ENCODE measurements at places on chromosomes 16 and 17. TPM values are rescaled to one million over a fixed set of nuclear protein-coding genes. Genes with fewer than 3 reads are reported as not detected.

- H3K27ac ChIP-seq: no peak overlapping the region
- DNase-seq: no peak
- no peaks in the 10 kb centered on the region for H3K27me3 ChIP-seq
- no peaks in the 10 kb centered on the region for H3K36me3 ChIP-seq
- H3K4me1 ChIP-seq: no peaks in the 10 kb centered on the region
- H3K4me3 ChIP-seq: no peak overlapping the region
These were observed 48.0 kb upstream of the RBFOX3 start for GRCh38 chr17:79658811-79659207.

DNA sequence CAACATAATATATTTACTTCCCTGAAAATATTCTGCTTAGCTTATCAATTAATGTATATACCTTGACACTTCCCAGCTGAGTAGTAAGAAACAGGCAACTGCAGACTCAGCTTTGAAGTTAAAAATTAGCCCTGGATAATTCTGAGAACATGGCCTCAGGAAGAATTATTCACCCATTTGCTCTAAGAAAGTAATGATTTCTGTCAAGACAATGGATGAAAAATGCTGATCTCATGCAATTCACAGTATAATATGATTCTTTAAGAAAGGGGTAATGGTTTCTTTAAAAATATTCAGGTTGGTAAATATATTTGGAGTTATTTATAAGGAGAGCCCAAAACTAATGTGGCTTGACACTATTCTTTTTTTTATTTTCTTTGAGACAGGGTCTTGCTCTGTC is 88.8 kb downstream of the CACNG1 start:
- H3K36me3 ChIP-seq: peaks cover 39% of the 10 kb centered on the region
- no peak overlapping the region for H3K4me3 ChIP-seq
- no peaks in the 10 kb centered on the region for H3K27me3 ChIP-seq
- DNase-seq: no peak
- H3K4me1 ChIP-seq: no peaks in the 10 kb centered on the region

CRYM gene
- 10.9 TPM for total RNA-seq

- peak overlapping the region; percentile 49 for H3K27ac ChIP-seq
- H3K4me1 ChIP-seq: no peaks in the 10 kb centered on the region
- H3K4me3 ChIP-seq: no peak overlapping the region
- no peaks in the 10 kb centered on the region for H3K27me3 ChIP-seq
- DNase-seq: no peak
These were observed 146.5 kb upstream of the PLCG2 start for GRCh38 chr16:81632392-81633146.

- H3K27me3 ChIP-seq: no peaks in the 10 kb centered on the region
- no peak overlapping the region for H3K4me3 ChIP-seq
- no peaks in the 10 kb centered on the region for H3K36me3 ChIP-seq
- H3K27ac ChIP-seq: peak overlapping the region; percentile 62
- no peak for DNase-seq
- no peaks in the 10 kb centered on the region for H3K4me1 ChIP-seq
These were observed 34.1 kb downstream of the HIC1 start for GRCh38 chr17:2089021-2089422.

GRCh38 chr16:77744141-77744540 is 21.8 kb downstream of the NUDT7 start:
- H3K27ac ChIP-seq: no peak overlapping the region
- no peaks in the 10 kb centered on the region for H3K27me3 ChIP-seq
- no peaks in the 10 kb centered on the region for H3K4me1 ChIP-seq
- no peak overlapping the region for H3K4me3 ChIP-seq
- H3K36me3 ChIP-seq: no peaks in the 10 kb centered on the region

SPATA20 gene
- 33.6 TPM for total RNA-seq

GRCh38 chr16:82070656-82071369 is 35.8 kb downstream of the HSD17B2 start:
- no peak overlapping the region for H3K27ac ChIP-seq
- no peak for DNase-seq
- H3K27me3 ChIP-seq: no peaks in the 10 kb centered on the region
- no peak overlapping the region for H3K4me3 ChIP-seq

DNA sequence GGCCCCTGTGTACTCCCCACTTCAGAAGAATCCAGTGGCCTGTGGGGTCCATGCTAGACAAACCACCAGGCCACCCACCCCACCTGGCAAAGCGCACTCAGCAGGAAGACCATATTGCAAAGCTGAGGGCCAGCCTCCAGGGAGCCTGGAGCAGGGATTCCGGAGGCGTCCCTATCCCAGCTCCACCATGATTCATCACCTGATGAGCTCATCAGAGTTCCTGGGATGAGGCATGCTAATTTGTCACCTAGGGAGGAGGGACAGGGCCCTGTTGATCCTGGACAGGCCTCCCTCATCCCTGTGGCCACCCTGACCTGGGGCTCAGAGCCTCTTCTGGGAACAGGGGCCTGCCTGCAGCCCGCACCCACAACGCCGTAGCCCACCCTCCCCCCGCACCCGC is 131.6 kb upstream of the PLCG2 start:
- peaks cover 11% of the 10 kb centered on the region for H3K4me1 ChIP-seq
- no peaks in the 10 kb centered on the region for H3K36me3 ChIP-seq
- no peak overlapping the region for H3K4me3 ChIP-seq
- H3K27me3 ChIP-seq: no peaks in the 10 kb centered on the region
- no peak for DNase-seq
- H3K27ac ChIP-seq: no peak overlapping the region

GRCh38 chr17:41657176-41657754 is 31.4 kb upstream of the EIF1 start:
- no peaks in the 10 kb centered on the region for H3K27me3 ChIP-seq
- no peak overlapping the region for H3K27ac ChIP-seq
- no peak overlapping the region for H3K4me3 ChIP-seq
- H3K36me3 ChIP-seq: no peaks in the 10 kb centered on the region
- no peak for DNase-seq

DNA sequence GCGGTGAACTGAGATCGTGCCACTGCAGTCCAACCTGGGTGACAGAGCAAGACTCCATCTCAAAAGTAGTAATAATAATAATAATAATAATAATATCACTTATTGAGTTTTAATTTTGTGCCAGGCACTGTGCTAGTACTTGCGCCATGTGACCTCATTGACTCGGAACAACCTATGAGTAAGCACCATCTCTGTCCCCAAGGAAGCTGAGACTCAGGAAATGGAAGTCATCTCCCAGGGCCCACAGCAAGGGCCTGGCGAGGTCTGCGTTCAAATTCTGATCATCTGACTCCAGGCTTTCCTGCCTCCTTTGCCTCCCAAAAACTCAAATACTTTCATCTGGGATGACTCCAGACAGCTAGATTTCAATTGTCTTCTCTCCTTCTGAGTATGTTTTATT is 162.9 kb downstream of the SEC14L1 start:
- peaks cover 40% of the 10 kb centered on the region for H3K4me1 ChIP-seq
- H3K27me3 ChIP-seq: no peaks in the 10 kb centered on the region
- no peaks in the 10 kb centered on the region for H3K36me3 ChIP-seq
- DNase-seq: no peak

DNA sequence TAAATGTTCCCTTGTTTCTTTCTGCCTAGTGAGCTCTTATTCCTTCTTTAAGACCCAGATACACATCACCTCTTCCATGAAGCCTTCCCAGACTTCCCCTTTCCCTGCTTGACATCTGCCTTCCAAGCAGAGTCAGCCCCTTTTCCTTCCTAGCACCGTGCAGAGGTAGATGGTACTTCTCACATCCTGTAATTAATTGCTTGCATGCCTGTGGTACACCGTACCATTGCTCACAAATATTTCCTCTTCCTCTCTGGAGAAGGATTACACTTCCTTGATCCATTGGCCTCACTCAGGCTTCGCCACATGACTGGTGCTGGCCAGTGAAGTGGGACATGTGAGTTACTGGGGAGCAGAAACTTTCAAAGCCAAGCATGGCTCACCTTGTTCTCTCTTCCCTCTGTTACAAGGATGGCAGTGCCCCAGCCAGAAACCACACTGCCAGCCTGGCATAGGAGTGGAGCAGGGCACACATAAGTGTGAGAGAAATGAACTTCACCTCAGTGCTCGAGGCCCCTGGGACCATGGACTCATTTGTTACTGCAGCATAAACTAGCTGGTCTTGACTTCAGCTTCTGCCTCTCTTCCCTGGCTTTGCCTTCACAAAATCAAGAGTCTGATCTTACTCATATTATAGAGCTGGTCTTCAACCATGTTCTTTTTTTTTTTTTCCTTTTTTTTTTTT is 44.0 kb downstream of the SOST start:
- no peak overlapping the region for H3K27ac ChIP-seq
- no peak overlapping the region for H3K4me3 ChIP-seq
- H3K36me3 ChIP-seq: no peaks in the 10 kb centered on the region
- DNase-seq: no peak

DNA sequence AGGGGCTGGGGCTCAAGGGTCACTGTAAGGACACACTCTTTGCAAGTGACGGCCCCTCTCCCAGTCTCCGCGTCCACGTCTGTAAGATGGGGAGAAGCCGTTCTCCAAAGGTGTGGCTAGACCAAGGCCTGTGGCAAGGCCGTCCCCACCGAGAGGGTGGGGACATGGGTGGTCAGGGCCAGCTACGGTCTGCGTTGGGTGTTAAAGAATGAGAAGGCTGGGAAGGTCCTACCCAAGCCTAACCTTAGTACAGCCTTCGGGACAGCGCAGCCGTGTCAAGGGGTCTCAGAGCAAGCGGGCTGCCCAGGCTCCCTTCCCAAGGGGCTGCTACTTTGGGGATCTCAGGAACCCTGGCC is 1.9 kb downstream of the C1QTNF8 start:
- H3K36me3 ChIP-seq: no peaks in the 10 kb centered on the region
- H3K4me3 ChIP-seq: no peak overlapping the region
- peaks cover 7% of the 10 kb centered on the region for H3K4me1 ChIP-seq
- DNase-seq: no peak

PDPK1 gene
- 24.0 TPM for total RNA-seq

- DNase-seq: peak; percentile 87
- H3K36me3 ChIP-seq: no peaks in the 10 kb centered on the region
- H3K27ac ChIP-seq: peak within 1 kb of the TSS; percentile 84
- peaks cover 22% of the 10 kb centered on the region for H3K4me1 ChIP-seq
- H3K4me3 ChIP-seq: peak within 1 kb of the TSS; percentile 100
These were observed at the start of gene MRPS34 for GRCh38 chr16:1772908-1773702. MRPS34 (minus strand) TSS chr16:1773134; CDS start chr16:1773119, 15 bp downstream.

- no peak for DNase-seq
- no peaks in the 10 kb centered on the region for H3K4me1 ChIP-seq
- H3K27ac ChIP-seq: no peak overlapping the region
- H3K4me3 ChIP-seq: no peak overlapping the region
- no peaks in the 10 kb centered on the region for H3K36me3 ChIP-seq
These were observed 27.4 kb downstream of the USP43 start for GRCh38 chr17:9672691-9673090.

- peak overlapping the region; percentile 46 for H3K27ac ChIP-seq
- no peaks in the 10 kb centered on the region for H3K27me3 ChIP-seq
- peak overlapping the region; percentile 59 for H3K4me3 ChIP-seq
These were observed 310.6 kb downstream of the SEC14L1 start for GRCh38 chr17:77451245-77451893.

- H3K4me1 ChIP-seq: no peaks in the 10 kb centered on the region
- H3K4me3 ChIP-seq: peak overlapping the region; percentile 79
- H3K27ac ChIP-seq: peak overlapping the region; percentile 99
- no peaks in the 10 kb centered on the region for H3K36me3 ChIP-seq
These were observed 527 bp downstream of the SIAH1 start for GRCh38 chr16:48384520-48385252.

SOX9 gene
- 5.9 TPM for total RNA-seq

DNA sequence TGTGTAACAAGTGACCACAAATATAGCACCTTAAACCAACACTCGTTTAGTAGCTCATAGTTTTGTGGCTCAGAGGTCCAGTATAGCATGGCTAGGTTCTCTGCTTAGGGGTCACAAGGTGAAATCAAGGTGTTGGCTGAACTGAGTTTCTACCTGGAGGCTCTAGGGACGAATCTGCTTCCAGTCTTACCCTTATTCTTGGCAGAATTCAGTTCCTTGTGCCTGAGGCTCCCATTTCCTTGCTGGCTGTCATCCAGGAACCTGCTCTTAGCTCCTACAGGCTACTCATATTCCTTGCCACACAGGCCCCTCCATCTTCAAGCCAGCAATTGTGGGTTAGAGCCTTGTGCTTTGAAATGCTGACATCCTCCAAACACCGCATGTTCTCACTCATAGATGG is 212.3 kb upstream of the CDH13 start:
- no peak overlapping the region for H3K4me3 ChIP-seq
- H3K27me3 ChIP-seq: no peaks in the 10 kb centered on the region
- no peaks in the 10 kb centered on the region for H3K36me3 ChIP-seq

DNA sequence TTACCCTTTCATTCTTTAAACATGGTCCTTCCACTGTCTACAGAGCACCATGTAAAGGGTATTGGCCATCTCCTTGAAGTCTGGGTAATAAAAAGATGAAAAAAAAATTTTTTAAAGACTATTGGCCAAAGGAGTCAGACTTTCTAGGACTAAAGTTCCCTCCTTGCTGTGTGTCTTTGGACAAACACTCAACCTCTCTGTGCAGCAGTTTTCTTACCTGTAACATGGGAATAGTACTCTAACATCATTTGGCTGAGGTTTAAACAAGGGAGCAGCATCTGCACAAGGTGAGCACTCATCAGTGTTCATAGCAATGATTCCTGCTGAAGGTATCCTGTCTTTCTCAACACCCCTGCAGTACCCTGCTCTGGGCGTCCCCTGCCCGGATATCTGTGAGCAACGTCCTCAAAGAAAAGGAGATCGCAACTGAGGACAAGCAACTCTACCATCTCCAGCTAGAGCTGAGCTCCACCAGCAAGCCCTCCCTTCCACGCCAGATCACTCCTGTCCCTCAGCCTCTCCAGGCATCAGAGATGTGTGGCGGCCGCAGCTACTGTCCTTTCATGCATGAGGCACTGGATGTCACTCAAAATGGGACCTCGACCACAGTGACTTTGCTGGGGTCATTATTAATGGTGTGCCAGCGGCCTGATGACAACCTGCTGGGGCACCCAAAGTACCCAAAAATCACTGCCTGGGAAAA is 29.5 kb upstream of the RPH3AL start:
- H3K4me1 ChIP-seq: peaks cover 4% of the 10 kb centered on the region
- H3K36me3 ChIP-seq: no peaks in the 10 kb centered on the region
- no peak for DNase-seq
- H3K27ac ChIP-seq: no peak overlapping the region
- no peak overlapping the region for H3K4me3 ChIP-seq

AHSP gene
- 3.9 TPM for total RNA-seq

ZDHHC7 gene
- 16.0 TPM for total RNA-seq

- no peak overlapping the region for H3K4me3 ChIP-seq
- peak overlapping the region; percentile 12 for H3K27ac ChIP-seq
- H3K36me3 ChIP-seq: no peaks in the 10 kb centered on the region
- H3K4me1 ChIP-seq: no peaks in the 10 kb centered on the region
These were observed 166.8 kb downstream of the MAP2K6 start for GRCh38 chr17:69581061-69581961.

DNA sequence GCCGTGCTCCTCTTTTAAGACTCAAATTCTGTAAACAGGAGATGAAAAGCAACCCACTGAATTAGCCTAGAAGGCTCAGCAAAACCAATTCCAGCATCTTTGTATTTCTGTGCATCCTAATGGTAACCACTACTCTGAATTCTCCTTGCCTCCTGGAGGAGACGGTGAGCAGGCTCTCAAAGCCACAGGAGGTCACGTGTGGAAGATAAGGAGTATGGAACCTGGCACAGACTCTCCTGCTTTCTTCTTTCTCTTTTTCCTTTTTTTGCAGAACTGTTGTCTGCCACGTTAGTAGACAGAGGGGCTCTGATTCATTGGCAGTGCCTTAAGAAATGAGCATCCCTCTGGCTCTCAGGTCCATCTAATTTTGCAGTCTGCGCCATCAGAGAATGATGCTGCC is 44.4 kb downstream of the VPS53 start:
- no peak for DNase-seq
- H3K4me3 ChIP-seq: no peak overlapping the region
- no peaks in the 10 kb centered on the region for H3K4me1 ChIP-seq
- H3K27me3 ChIP-seq: no peaks in the 10 kb centered on the region

GPR139 gene
- not detected for total RNA-seq
